ENCODE measurements at places on chromosomes 2 and 18.

DNA sequence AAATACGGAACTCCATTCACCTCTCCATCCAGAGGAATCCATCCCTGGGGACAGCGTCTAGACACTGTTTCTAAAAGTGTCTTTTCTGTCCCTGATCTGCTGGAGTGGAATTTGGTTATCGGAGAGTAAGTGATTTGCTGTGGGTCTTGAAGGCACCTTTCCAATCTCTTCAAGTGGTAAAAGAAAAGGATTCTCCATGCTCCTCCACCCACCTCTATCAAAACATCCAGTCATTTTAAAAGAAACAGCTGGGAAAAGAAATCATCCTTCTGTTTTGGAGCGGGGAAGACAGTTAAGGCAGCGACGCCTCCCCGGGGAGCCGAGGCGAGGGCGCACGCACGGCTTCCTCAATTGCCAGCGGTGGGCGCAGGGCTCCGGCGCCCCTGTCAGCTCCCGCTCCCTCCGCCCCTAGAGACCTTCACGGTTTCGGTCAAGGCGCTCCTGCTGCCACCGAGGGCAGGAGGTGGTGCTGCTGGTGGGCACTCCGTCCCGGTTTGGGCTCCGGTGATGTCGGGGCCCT, 547 bp downstream of the SLC35F5 start:
- peak; percentile 45 for DNase-seq

- peak; percentile 81 for DNase-seq
These were observed 173.9 kb upstream of the PID1 start for GRCh38 chr2:229445019-229445418.

GRCh38 chr2:16223161-16223840, 283.0 kb downstream of the MYCN start:
- no peak for DNase-seq

DNA sequence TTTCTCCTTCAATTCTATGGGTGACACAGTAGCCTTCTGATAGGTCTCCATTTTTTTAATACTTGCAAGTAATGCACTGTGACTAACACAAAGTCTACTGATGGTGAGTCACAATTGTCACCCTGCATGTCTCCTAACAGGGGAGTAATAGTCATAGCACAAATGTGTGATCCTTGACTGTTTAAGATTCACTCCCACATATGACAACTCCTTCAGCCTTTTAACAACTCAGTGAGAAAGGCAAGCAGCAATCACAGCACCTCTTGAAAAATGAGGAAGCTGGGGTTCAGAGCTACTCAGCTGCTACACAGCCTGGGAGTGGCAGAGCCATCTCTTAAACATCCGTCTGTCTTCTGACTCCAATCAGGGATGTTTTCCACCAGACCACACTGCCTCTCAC, 63.8 kb downstream of the EHD3 start:
- DNase-seq = peak; percentile 93

GRCh38 chr2:113863144-113863543, 26.7 kb upstream of the ACTR3 start:
- peak; percentile 82 for DNase-seq

DNA sequence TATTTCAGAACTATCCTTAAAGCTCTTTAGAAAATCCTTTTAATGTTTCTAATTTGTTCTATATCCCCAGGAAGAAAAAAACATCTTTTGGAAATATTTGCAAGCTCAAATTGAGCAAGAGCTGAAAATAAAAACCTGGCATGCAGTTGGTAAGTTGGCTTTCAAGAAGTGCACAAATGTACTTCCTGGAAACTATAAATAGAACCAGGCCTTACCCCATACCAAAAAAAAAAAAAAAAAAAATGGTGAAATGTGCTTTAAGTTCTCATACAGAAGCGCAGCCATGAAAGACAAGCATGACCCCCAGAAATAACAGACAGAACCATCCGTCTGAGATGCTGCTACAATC, 178.5 kb downstream of the HDAC4 start:
- peak; percentile 82 for DNase-seq

DNA sequence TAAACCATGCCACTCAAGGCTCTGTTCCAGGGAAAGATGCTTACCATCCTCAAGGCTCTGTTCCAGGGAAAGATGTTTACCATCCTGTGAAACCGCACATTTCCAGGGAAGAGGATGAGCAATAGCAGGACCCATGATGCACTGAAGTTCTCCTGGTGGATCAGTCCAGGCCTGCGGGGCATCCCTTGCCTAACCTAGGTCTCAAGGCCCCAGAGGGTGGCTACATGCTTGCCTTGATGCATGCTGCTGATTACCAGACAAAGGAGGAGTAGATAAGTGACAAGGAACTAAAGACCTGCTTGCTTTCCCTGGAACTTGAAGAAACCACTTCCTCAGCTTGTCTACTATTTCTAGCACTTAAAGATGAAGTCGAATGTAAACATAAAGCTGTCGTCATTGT, 111.0 kb upstream of the LINC00305 start:
- no peak for DNase-seq

GRCh38 chr2:233410196-233410760, 56.0 kb downstream of the DGKD start:
- DNase-seq = no peak

All from inflammatory macrophage treated with lipopolysaccharide for 4 hours (primary cell).